Neuronal stem cell (in vitro differentiated cells): ENCODE measurements at places on chromosomes 6 and 20.

- DNase-seq, result peak; percentile 32
Observed at GRCh38 chr20:49775229-49775693, 37.4 kb upstream of the SLC9A8 start.

- DNase-seq, result no peak
Observed at GRCh38 chr6:2471472-2471871, 226.1 kb upstream of the GMDS start.

DNA sequence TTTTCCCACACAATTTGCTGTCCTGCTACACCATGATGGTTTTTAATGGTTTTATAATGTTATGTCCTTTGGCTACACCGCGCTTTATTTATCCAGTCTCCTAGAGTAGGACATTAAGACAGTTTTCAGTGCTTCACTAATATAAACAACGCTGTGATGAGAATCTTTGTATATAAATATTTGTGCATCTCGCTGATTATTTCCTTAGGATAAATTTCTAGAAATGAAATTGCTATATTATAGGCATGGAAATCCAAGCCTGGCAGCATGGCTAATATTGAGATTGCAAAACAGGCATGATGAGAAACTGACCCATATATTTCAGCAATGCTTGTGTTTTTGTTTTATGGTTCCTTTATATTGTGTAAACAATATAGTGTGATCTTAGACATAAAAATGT, 81.4 kb upstream of the ATXN1 start:
- DNase-seq, result no peak

DNA sequence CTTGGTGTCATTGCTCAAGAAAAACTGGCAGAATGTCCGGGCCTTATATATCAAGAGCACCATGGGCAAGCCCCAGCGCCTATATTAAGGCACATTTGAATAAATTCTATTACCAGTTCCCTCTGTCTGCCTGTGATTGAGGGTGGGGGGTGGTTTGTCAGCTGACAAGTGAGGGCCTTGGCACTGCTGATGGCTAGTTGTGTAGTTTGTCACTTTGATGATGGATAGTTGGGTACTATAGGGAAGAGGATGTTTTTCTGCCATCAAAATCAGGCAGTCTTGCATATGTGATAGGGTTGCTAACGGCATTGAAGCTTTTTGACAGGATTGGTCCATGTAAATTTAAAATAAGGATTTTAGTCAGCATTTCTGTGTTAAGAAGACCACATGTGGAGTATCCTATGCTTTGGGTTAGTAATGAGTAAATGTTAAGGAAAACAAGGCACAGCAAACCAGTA, 2.5 kb downstream of the RPL10A start:
- no peak for DNase-seq

GRCh38 chr20:39298121-39298520, 336.0 kb downstream of the DHX35 start:
- no peak for DNase-seq

DNA sequence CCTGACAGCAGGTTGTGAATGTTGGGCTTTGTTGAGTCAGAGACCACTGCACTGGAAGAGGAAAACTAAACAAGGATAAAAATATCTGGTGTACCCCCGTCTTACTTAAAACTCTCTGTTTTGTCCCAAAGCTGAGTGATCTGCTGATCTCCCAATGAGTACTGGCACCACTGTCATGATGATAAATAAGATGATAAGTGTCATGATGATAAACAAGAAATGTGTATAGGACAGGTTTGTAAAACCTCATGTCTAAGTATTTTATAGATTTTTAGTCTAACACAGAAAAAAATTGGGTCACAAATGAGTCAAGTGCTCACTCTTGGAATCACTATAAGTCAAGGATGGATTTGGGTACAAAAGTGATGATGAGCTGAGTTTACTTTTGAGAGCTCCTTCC, 8.5 kb upstream of the SIM1 start:
- no peak for DNase-seq

GRCh38 chr6:378090-378957, 13.2 kb upstream of the IRF4 start:
- DNase-seq, result no peak

GRCh38 chr6:102356170-102356569, 962.7 kb downstream of the GRIK2 start:
- no peak for DNase-seq

DNA sequence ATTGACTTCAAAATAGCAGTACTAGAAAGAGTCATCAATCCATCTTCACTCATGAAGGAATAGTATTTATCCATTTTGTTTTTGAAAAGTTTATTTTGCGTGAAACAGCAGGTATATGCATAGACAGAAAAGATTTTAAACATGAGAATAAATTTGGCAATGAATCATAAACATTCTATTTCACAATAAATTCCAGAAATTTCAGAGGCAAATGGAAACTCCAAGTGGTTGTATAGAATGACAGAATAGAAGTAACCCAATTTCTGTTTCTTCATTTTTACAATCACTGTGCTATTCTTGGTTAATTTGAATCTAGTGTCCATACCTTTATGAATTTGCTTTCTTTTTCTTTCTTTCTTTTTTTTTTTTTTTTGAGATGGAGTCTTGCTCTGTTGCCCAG, 173.0 kb upstream of the ECI2 start:
- no peak for DNase-seq

GRCh38 chr20:24163506-24163905, 174.9 kb upstream of the GGTLC1 start:
- no peak for DNase-seq

DNA sequence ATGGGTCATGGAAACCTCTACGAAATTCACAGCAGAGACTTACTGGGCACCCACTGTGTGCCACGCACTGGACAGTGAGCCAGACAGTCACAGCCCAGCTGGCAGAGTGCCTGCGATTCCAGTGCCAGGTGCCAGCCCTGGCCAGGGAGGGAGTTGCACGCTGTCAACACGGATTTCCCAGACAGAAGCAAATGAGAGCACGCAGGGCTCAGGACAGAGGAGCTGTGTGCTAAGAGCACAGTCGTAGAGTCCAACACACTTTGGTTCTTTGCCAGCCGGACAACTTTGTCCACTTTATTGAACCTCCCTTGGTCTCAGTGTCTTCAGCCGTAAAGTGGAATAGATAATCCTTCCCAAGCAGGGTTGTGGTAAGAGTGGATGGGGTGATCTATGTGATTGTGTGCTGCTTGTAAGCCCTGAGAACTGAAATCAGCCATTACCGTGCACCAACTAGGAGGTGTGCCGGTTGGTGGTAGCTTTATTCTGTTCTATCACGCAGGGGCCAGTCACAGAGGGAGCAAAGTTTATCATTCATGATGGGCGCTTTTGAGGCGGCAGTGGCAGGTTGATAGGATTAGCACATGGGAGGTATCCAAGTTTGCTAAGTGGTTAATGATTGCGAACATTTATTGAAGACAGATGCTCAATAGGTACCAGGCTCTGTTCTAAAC, 40.6 kb downstream of the SIRPA start:
- no peak for DNase-seq

GRCh38 chr6:135329851-135330803, 149.0 kb downstream of the MYB start:
- DNase-seq, result no peak

DNA sequence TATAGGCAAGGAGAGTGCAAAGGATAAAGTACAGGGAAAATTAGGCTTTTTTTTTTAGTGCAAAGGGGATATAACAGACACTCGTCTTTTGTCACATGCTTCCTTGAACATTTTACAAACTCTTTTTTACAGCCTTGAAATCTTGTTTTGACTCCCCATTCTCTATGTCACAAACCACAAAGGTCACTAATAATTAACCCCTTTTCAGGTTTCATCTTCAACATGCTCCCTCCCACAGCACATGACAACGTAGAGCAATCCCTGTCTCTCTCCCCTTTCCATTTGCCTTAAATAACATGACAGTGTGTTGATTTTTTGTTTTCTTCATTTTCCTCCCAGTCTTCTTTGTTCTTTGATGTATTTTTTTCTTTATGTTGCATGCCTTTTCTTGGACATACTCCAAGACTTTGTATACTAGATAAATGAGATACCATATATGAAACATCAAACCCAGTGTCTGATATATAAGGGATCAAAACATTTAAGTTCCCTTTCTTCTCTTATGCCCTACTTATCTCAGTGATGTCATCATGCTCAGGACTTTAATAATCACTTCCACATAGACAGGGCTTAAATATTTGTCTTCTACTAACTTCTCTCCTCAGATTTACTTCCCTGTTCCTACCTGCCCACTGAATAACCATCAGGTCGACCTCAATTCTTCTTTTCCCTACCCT, 378.7 kb upstream of the HSF2 start:
- no peak for DNase-seq

DNA sequence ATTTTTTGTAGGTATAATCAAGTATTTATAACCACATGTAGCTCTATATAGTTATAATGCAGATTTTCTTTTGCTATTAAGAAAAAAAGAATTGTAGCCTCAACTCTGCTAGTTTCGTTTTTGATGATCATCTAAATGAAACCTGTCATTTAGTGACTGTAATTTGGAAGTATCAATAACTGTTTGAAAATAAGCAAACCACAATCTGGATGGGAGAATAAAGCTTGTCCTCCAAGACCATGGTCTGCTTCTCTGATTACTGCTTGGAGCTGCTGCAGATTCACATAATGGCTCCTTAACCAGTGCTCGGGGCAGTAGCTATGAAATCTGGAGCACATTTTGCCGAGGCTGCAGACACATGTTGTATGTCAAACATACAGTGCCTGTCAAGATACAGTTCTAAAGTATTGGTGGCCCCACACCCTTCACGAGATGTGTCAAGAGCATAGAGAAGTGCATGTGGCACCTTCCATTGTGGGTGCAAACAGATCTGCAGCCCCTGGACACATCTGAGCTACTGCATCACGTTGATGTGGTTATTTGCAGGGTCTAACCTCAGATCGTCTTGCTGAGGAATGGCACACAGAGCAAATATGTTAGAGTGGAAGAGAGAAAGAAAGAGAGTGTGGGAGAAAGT, 255.7 kb upstream of the SUPT3H start:
- DNase-seq, result no peak

GRCh38 chr6:6695625-6696276, 107.2 kb downstream of the LY86 start:
- no peak for DNase-seq

GRCh38 chr6:118660218-118660569, 8.8 kb upstream of the CEP85L start:
- DNase-seq, result no peak
